ENCODE measurements at places on chromosomes 1 and 21.

- peak; percentile 23 for DNase-seq
Observed at GRCh38 chr21:41961282-41961701, 7.5 kb upstream of the C2CD2 start.

DNA sequence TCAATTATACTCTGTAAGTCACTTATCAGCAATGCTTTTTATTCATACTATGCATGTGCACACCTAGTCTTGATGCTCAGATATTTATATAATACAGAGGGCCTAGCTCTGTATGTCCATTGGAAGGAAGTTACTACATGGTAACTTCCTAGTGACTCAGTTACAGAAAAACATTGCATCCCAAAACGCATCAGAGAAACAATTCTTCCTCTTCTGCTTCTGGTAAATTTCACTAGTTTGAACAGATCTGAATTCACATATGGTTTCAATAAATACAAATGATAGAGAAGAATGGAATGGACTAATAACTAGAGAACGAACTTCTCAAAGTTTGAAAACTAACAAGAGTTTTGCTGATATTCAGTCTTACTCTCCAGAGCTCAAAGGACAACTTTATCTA, 811.3 kb upstream of the ADGRL2 start:
- DNase-seq: no peak

DNA sequence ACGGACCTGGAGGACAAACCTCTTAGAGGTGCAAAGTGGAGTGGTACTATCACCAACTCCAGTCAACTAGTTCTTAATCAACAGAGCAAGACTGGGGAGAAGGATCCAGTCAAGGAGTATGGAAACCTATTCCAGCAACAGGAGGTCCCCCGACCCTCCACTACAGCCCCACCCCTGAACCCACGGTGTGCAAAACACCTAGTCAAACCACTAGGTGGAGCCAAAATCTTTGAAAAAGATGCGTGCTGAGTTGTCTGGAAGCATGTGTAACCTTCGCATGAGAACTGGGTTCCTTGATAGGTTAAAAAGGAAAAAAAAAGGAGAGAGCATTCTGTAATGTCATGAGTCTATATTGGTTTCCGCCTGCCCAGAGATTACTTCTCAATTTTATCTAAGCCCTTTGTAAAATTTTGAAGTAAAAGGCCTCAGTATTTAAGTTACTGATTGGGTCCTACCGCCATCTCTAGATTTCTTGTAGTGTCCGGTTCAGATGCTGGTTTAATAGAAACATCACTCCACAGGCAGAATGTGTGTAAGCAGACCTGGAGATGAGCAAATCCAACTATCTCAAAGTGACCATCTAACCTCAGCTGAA, 81.9 kb upstream of the HAO2 start:
- DNase-seq: peak; percentile 41

DNA sequence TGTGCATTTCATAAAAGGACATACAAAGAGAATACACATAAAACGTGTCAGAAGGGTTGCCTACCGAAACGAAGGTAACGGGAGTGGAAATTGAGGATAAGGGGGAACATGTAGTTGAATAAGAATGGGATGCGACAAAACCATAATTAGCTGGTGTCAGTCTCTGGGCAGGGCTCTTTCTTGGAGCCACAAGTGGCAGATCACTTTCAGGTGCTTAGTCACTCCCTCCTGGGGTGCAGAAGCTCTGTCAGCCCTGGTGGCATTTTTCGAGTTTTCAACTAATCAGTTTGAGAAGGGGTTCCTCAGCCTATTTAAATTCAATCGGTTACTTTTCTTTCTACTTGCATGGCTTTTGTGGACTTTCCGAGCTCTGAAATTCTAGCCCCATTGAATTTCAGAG, 133.9 kb upstream of the IGSF21 start:
- no peak for DNase-seq

GRCh38 chr1:208634346-208635140, 390.4 kb upstream of the PLXNA2 start:
- no peak for DNase-seq

GRCh38 chr1:47562147-47562546, 124.3 kb downstream of the FOXD2 start:
- no peak for DNase-seq

DNA sequence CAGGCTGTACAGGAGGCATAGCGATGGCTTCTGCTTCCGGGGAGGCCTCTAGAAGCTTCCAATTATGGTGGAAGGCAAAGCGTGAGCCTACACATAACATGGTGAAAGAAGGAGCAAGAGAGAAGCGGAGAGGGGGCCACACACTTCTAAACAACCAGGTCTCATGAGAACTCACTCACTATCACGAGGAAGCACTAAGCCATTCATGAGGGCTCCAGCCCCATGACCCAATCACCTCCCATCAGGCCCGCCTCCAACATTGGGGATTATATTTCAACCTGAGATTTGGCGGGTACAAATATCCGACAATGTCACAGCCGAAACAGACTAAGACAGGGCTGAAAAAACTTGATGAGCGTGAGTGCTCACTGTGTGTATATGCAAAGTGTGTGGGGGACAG, 89.3 kb upstream of the CNIH3 start:
- no peak for DNase-seq

GRCh38 chr1:196302981-196303380, 305.3 kb downstream of the KCNT2 start:
- no peak for DNase-seq

GRCh38 chr1:203492082-203492747, 1.7 kb upstream of the OPTC start:
- DNase-seq: no peak

GRCh38 chr21:42524341-42525028, 10.8 kb downstream of the SLC37A1 start:
- DNase-seq: no peak

Measured in EL (cell line).